ENCODE measurements at places on chromosomes 4 and X.
A peak's percentile ranks its signal among the peaks of the same experiment; 100 is the strongest.

- DNase-seq: no peak
Observed at GRCh38 chrX:68354879-68355628, 78.2 kb downstream of the OPHN1 start.

- DNase-seq: no peak
Observed at GRCh38 chr4:146267826-146268225, 53.5 kb downstream of the REELD1 start.

DNA sequence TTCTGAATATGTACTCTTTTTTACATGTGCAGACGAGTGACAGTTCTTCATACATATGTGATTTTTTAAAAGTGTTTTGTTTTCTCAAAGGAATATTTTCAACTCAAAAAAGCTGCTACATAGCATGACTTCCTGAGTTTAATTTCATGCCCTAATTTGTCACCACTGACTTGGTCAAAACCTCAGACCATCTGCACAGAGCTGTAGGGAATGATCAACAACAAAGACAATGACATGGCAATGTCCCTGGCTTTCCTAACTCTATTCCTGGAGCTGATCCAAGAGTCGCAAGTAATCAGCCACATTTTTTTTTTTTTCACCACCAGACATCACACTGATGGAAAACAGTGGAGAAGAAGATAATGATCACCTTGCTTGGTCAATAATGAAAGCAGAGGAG is 97.7 kb downstream of the TMA16 start:
- no peak for DNase-seq

- DNase-seq: no peak
Observed at GRCh38 chr4:73828956-73829355, 7.5 kb upstream of the CXCL6 start.

DNA sequence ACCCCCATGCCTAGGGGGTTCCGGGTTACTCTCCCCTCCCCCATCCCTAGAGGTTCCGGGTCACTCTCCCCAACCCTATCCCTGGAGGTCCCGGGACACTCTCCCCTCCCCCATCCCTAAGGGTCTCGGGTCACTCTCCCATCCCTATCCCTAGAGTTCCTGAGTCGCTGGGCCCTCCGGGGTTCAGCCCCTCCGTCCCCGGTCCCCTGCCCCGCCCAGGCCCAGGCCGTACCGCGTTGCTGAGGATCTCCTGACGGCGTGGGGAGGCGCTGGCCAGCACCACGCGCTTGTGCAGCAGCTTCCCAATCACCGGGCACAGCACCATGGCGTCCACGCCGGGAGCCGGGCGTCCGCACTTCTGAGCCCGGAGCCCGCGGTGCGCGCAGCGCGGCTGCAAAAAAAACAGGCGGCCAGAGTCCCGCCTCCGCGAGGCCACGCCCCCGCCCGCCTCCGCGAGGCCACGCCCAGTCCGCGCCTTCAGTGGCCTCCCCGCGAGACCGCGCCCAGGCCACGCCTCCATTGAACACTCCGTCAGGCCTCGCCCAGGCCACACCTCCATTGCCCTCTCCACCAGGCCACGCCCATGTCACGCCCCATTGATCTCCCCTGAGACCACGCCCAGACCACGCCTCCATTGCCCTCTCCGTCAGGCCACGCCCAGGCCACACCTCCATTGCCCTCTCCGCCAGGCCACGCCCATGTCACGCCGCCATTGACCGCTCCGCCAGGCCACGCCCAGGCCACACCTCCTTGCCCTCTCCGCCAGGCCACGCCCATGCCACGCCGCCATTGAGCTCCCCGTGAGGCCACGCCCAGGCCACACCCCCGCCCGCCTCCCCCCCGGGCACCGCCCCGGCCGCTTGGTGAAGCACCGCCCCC is at the start of gene ASMTL:
Gene ASMTL (minus strand): TSS at position 394 of the 879 bp plus-strand sequence. CDS start 69 bp downstream, at position 325.
- peak; percentile 100 for DNase-seq

DNA sequence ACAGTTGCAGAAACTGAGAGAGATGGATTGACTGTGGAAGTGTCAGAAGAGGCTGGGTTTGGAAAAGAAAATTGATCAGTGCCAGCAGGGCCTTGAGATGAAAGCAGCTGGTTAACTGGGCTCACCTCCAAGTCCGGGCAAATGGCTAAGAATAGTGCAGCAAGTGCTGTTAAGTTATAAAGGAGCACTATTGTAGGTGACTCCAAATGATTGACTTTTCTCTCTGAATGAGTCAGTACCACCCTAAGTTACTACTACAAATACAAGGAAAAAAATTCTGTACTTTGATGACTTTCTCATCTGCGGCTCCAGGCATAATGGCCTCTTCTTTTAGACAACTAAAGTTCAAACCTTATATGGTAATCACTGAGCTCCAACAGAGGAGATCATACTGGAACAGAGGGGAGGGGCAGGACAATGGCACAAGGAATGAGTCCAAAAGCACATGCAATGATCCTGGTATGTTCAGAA is 733.4 kb upstream of the INTU start:
- DNase-seq: no peak

- DNase-seq: no peak
Observed at GRCh38 chr4:78254893-78255292, 197.8 kb downstream of the FRAS1 start.

GRCh38 chr4:52968691-52969090 is 106.6 kb downstream of the RASL11B start:
- DNase-seq: no peak

DNA sequence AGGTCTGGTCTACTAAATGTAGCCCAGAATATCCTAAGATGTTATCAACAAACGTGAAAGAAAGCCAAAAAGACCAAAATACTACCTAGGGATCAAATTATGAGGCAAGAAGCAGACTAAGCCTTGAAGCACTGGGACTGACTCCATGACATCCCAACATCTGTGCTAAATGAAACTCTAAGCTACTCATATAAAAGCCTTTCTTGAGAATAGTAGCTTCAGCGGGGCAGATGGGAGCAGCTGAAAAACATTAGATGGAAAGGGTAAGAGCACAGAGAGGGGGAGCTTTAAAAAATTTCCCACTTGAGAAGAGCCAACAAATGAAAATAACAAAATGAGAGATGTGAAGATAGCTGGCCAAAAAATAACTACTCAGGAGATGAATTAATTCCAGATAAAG is 81.7 kb downstream of the MAD2L1 start:
- DNase-seq: no peak

DNA sequence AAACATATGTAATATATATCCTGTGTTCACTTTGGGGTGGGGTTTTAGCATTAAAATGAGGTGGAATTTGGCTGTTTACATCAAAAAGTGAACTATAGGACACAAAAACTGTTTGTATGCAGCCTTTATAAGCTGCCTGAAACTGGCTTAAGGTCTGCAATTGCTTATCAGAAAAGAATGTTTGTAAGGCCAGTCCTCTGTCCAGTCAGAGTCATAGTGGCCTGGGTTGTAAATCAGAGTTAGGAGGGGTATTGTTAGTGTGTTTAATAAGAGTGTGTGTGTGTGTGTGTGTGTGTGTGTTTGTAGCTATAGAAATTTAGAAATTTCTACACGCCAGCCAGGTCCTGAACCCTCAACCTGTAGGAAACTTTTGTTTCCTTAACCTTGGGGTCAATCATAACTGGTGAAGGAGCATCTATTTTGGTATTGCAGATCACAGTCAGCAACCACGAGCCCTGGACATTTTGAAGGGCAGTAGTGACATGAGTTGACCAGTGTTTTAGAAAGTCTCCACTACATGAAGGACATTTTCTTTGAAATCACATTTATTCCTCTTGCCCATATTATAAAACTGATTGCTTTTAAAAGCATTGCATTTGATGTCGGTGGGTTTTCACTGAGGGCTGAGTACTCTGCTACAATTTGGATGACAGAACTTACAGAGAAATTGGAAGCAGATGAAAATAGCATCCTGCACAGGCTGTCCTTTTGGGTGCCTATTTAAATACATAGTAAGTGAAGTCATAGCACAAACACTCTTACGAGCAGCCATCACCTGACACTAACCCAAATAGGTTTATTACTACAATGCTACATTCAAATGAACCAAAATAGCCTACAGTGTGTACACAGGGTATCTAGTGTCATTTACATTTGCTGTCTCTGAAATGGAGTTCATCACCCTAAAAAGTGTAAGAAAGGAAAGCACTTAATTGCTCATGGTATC is 11.2 kb upstream of the TMEM154 start:
- DNase-seq: no peak
